ENCODE measurements at places on chromosomes 4 and X.
A peak's percentile ranks its signal among the peaks of the same experiment; 100 is the strongest.

DNA sequence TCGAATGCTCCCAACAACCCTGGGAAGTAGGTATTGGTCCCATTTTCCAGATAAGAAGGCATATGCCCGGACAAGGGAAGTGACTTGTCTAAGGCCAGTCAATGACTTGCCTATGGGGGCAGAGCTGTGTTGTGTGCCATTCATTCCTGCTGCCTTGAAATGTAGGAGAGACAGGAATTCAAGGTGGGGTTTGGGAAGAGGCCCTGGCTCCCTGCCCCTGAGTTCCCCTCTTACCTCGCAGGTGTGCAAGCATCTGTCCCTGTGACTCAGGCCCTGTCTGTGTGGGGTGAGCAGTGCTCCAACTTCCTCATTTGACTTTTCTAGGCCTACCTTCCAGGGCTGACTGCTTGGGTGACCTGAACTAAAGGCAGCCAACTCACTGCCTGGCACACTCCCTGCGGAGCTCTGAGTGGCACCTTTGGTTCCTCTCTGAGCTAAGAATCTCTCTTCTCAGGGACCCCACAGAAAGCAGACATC, 5.1 kb downstream of the EFNB1 start:
- DNase-seq = no peak

DNA sequence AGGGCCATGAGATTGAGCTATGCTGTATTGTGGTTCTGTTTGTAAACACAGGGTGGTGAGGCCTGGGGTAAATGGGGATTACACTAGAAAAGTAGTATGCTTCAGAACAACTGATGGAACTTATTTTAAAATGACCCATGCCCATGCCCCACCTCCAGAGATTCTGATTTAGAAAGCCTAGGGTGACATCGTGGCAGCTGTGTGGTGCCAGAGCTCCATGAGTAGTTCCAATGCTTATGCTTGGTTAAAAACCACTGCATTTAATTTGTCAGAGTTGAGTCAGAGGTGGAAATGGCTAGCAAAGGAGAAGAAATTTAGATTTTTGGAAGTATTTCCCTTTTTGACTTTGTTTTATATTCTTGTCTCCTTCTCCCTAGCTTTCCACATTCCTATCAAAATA, 63.4 kb upstream of the PDE5A start:
- no peak for DNase-seq

DNA sequence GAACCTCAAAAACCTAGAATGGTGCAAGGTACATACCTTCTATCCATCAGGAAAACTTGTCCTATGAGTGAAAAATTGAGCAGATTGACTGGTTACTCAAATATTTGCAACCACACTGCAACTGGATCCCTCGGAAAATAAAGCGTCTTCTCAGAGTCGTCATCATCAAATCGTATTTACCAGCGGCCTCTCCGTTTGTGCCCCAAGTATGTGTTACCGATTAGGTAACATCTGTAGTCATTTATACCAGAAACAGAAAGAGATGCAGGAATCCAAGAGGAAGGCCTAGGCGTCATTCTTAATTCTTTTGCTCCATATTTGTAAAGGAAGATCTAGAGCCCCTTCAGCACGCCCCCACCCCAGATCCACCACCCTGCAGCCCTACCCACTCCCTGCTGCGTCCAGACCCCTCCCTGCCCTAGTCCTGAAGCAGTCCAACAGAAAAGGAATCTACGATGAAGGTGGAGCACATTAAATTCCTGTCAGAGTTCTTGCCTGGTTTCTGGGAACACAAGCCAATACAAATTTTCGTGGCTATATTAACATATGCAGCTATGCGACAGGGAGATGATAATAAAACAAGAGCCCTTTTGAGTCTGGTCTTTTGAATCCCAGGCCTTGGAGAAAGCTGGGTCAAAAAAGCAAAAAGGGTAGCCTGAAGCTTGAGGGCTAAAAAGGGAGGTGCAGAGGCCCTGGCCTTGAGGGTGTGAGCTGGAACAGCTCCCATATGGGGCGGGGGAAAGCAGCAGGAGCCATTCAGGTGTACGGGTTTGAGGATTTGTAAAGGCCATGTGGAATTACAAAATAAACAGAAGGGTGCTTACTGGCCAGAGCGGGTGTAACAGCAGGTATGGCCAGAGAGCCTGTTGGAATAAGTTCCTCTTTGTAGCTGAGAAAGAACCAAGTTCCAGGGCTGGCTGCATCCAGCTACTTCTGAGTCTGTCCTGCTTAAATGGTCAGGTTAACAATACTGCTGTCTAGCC, 77.0 kb downstream of the ZNF827 start:
- no peak for DNase-seq

DNA sequence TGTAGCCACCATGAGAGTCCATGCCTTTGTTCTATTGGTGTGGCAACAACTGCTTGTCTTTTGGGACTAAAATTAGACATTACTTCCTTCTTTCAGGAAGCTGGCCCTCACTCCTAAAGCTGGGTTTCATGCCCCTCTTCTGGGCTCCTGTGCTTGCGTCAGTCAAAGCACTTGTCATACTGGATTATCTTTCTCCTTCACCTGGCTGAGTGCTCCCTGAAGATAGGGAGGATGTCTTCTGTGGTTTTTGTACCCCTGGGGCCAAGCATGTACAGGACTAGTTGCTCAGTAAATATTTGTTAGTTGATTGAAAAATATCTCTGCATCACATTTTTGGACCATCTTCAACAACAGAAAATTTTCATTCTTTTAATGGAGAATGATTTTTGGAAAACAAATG, 26.1 kb upstream of the LONRF3 start:
- DNase-seq = no peak

GRCh38 chr4:170887396-170887795, 797.6 kb upstream of the AADAT start:
- no peak for DNase-seq

GRCh38 chr4:183968931-183969330, 63.8 kb downstream of the STOX2 start:
- DNase-seq = no peak

GRCh38 chr4:101421386-101421785, 74.1 kb upstream of the PPP3CA start:
- DNase-seq = no peak

DNA sequence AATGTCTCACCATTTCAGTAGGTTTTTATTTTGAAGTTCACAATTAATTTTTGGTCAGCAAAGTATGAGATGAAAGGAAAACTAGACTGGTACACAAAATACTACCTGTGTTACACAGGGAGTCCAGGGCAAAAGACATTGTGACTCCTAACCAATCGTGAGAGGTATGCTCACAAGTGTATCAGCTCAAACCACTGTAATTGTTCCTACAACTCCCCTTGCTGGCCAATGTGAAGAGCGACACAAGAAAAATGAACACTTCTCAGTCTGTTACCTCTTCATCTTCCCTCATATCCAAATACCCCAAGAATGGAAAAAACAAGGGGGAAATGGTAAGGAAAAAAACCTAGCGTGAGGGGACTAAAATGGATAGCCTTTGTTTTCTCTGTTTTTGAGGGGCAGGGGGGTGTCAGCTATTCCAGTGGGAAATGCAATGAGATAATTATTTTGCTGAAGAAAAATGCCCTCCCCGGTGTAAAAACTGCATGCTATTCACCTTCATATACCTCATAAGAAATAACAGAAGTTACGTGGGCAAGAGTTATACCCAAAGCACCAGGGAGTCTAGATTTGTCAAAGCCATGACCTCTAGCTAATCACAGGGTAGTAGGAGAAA, 30.6 kb upstream of the NSUN7 start:
- no peak for DNase-seq

- no peak for DNase-seq
Observed at GRCh38 chr4:124386163-124386562, 326.4 kb downstream of the ANKRD50 start.

- DNase-seq = no peak
Observed at GRCh38 chrX:14056206-14056605, 26.5 kb upstream of the GEMIN8 start.

DNA sequence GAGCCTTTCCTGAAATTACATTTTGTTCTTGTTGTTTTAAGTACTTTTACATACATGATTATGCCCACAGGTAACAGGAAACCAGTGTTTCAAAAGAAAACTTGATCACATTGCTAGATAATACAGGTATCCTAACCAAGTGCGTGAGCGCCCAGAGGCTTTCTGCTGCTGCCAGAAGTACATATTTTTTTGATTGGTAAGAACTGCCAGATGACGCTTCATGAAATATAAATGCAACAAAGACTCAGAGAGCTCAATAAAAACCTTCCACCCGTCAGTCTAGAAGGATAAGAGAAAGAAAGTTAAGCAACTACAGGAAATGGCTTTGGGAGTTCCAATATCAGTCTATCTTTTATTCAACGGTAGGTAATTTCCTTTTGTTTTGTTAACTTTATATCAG, at the start of gene EPGN:
Gene EPGN (plus strand): TSS at position 256 of the 400 bp plus-strand sequence. CDS start 64 bp downstream, at position 320.
- DNase-seq = no peak

GRCh38 chr4:132180020-132180427, 969.1 kb upstream of the PCDH10 start:
- no peak for DNase-seq

- DNase-seq = no peak
Observed at GRCh38 chr4:6926081-6926480, 16.5 kb downstream of the TBC1D14 start.

GRCh38 chrX:41334363-41335197, 618 bp downstream of the DDX3X start:
- DNase-seq = peak; percentile 65

GRCh38 chr4:122423246-122423645, 33.3 kb downstream of the IL2 start:
- no peak for DNase-seq

DNA sequence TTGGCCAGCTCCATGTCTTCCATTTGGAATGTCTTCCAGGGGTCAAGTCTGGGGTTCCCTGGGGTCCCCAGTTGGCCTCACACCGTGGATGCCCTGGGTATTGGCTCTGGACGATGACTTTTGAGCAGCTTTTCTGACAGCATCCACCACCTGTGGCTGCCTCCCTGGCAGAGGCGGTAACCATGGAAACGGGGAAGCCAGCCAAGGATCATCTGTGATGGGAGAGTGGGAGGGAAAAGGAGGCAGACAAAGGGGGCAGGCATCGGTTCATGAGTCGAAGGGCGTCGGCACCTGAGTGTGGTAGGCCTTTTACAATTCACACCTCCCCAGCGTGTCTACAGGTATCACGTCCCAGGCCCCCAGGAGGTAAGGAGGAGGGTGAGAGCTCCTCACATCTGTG, 152.2 kb downstream of the ASMT start:
- DNase-seq = no peak

- DNase-seq = no peak
Observed at GRCh38 chr4:44544158-44544557, 95.5 kb upstream of the KCTD8 start.

DNA sequence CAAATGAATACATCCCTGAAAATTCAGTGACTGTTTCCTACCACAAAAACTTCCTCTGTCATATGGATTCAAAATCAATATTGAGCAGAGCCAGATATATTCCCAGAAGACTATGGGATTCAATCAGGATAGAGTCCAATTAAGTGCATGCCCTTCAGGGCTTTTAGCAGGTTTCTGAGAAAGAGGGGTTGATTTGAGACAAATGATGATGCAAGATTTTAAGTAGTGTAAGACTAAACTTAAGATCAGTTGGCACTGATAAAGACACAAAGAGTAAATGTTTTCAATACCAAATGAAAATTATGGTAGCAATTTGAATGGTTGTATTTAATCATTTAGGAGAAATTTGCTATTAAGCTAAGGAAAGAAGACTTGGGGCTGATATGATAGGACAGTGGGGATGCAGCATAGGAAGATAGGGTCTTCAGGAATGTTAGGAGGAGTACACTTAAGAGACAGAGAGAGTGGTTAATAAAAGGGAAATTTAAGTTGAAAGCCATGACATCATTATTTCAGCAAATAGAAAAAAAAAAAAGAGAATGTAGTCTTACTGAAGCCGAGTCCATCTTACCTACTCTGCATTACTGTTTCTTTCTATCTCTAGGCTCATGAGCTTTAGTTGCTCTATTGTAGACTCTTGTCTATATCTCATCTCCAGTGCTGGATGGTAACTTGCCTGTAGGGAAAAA, 32.0 kb upstream of the XK start:
- DNase-seq = no peak

DNA sequence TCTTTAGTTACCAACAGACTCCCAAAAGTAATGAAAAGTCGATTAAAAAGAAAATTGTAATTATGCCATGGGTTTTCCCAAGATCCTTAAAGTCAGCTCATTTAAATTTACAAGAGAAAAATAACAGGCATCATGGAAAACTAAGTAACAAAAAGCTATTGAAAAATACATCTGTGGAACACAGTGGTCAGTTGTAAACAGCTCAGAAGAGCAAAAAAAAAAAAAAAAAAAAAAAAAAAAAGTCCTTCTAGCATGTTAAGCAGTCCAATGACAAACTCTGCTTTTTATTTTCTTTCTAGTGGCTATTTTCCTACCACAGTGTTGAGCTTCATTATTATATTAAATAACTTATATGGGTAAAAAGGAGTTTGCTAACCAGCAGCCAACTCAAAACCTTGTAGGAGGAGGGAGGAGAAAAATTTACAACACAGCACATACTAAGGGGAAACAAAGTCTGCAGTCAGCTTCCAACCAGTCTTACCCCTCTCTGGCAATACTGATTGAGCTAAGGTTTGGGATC, 44.9 kb downstream of the RASGEF1B start:
- DNase-seq = no peak

DNA sequence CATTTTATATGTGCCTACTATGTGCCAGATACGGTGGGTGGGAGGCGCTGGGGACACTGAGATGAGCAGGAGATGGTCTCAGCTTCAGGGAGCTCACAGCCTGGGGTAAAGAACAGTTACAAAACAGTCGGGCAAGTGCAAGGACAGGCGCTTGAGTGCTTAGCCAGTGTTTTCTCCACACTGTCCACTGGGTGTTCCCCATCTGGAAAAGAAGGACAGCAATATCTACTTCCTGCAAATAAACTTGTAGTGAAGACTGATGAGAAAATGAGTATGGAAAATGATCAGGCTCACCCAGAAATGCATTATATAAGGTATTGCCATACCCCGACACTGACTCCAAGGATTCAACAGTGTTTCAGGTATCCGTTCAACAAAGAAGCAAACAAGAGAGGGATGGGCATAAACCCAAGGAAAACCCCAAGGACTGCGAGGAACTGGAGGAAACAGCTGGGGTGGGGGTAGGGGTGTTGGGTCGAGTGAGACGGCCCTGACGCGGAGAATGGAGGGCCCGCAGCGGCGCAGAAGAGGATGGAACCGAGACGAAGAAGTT, 835 bp downstream of the TMEM185A start:
- no peak for DNase-seq

DNA sequence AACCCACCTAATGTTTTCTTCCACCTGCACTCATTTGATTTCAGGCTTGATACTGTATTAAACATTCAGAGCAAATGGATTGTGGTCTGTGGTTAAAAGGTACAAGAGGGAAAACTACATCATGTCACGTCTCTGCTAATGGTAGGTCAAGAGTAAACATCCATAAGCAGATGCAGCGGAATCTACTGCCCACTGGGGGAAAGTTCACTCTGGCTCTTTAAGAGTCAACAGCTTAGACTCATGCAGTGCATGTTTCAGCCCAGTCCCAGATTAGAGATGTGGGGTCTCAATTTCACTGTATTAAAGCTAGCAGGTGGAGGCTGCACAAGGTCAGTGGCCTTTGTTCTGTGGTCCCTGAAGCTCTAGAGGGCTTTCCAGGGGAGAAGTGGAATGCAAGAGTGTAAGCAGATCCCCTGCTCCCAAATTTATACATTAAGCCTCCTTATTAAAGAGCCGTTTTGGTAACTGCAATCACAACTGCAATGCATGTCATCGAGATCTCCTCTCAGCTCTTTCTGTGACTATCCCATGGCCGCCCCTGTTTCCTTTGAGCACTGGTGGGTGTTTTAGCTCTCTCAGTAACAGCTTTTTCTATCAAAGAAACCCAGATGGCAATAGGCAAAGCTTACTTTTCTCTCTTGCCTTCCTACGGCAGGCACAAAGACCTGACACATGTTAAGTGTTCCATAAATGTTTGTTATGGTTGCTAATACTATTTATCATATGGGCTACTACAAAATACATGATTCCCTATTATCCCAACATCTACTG, 53.4 kb downstream of the LDB2 start:
- no peak for DNase-seq
